ENCODE measurements at places on chromosomes 11 and 22.
A peak's percentile ranks its signal among the peaks of the same experiment; 100 is the strongest.

DNA sequence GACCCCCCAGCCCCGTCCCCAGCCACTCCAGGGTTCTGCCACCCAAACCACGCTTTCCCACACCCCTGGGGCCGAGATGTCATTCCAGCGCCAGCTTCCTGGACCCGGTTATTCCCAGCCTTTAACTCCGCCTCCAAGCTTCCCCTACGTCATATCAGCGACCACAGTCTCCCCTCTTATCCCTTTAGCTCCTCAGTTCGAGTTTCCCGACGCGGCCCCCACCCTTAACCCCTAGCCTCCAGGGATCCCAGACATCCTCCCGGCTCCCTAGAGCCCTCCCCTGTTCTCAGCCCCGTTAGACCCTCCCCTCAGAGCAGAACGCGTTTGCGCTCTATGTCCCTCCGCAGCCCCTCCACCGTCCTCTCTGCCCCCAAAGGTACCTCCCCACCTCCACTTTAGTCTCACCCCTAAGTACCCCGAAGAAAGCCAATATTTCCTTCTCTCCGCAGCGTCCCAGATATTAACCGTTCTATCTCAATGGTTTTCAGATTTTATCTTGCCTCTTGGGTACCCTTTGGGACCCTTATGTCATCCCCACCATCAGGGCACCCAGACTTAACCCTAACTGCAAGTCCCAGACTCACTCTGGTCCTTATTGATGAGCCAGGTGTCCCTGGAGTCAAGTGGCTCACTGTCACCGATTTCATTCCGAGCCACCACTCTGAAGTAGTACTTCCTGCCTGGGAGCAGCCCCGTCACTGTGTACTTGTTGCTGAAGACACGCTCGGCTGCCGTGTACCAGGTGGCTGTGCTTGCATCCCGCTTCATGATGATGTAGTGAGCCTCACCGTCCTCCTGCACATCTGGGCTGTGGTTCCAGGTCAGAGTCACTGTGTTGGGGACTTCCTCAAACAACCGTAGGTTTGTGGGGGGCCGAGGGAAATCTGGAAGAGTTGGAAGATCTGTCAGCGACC, 8.0 kb downstream of the TMEM86A start:
- ATAC-seq, result peak; percentile 77

DNA sequence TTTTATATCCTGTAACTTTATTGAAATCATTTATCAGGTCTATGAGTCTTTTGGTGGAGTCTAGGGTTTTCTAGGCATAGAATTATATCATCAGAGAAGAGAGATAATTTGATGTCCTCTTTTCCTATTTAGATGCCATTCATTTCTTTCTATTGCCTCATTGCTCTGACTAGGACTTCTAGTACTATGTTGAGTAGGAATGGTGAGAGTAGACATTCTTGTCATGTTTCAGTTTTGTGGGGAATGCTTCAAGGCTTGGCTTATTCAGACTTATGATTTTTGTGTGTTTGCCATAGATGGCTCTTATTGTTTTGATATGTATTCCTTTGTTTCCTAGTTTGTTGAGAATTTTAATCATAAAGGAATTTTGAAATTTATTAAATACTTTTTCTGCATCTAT, 1078.3 kb downstream of the FAM181B start:
- no peak for ATAC-seq

DNA sequence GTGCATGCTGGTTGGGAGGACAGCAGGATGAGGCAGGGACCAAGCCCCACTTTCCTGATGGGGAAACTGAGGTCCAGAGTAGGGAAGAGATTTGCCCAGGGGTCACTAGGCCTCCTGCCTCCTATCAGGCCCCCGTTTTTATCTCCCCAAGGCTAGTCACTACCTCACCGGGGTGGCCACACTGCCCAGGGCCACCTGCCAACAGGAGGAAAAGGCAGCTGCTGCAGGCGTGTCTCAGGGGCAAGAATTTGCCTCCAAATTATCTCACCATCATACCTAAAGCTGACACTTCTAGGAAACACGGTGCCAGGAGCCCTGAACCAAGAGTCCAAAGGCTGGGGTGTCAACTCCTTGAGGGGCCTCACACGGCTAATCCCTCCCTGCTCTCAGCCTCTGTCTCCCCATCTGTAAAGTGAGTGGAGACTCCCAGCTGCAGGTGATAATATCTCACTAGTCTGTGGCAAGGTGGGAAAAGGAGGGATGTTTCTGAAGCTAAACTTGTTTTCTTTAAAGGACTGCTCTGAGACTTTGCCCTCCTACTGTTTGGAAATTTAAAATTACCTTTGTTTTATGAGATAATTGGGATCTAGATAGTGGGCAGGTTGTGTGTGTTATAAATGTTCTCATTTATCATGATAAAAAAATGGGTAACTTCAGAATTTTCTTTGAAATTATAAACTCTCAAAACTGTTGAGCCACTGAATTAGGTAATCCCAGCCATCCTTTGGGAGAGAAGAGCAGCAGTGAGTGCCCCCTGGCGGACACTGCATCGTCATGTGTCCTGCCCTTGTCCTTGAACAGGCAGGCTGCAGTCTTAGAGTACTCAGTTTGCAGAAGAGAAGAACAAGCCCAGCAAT, 60.0 kb downstream of the MYO7A start:
- ATAC-seq, result peak; percentile 84

DNA sequence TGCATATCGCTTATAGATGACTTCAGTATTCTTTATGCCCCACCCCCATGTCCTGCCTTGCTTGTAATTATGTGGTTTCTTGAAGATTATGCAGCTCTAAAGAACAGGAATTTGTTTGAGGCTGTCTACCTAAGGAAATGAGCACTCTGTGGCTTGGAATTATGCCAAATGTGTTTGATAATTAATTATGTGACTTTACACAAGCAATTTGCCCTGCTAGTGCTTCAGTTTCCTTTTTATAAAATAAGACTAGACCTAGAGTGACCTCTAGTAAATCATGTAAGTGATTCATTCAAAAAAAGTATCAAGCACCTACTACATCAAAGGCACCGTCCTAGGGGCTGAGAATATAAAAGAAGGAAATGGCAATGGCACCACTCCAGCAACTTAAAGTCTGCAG, 491.5 kb upstream of the KIRREL3 start:
- ATAC-seq, result no peak

DNA sequence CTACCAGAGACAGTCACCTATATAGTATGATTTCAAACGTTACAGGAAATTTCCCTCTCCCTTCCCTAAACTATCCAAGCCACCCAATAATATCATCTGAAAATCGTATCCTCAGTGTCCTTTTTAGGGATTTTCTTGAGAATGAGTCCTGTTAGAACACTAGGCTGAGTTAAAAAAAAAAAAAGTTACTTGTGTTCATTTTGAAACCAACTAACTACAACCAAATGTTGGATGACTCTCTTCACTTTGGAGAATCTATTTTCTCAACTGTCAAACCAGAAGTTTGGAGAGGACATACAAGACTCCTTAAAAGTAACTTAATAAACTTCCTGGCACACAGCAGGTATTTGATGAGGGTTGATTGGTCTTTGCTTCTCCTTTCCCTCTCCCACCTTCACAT, 183.2 kb upstream of the SESN3 start:
- ATAC-seq, result no peak

- ATAC-seq, result peak; percentile 77
Observed at GRCh38 chr22:38398609-38399461, 56.2 kb downstream of the KCNJ4 start.

- peak; percentile 21 for ATAC-seq
Observed at GRCh38 chr11:29293825-29294224, 723.0 kb downstream of the KCNA4 start.

- no peak for ATAC-seq
Observed at GRCh38 chr11:44727114-44727372, 281 bp downstream of the TSPAN18 start.

GRCh38 chr11:31943056-31943780, 132.1 kb upstream of the PAX6 start:
- no peak for ATAC-seq

DNA sequence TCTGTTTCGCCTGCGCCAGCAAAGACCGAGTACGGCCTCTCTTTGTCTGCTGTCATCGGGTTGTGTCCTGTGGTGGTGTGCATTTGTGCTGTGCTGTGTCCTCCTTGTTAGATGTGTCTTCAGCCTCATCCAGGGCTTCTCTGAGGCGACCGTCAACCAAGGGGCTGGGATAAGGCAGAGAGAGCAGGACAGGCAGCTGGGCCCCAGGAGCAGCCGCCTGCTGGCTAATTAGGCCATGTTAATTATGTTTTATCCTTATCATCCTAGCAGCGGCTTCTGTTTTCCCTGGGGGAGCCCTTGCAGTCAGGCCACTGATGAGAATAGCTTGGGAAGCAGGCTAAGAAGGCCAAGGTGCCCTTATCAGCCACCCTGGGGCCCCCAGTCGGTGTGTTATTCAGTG, 40.7 kb upstream of the TTC12 start:
- ATAC-seq, result no peak

DNA sequence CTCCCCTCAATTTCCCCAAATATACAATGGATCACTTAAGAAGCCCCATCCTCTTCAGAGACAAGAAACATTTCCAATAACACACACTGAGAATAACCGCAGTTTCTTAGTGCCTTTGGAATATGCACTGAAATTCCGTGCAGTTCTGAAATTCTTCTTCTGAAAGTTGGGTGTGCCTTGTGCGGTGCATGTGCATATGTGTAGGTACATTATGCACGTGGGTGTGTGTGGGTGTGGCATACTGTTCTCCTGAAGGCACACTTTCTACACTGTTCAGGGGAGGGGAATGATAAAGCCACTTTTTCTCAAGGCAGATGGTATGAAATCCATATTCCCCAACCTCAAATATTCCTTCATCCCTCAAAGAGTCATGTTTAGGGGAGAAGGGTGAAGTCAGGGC, 1.7 kb downstream of the EXPH5 start:
- no peak for ATAC-seq

DNA sequence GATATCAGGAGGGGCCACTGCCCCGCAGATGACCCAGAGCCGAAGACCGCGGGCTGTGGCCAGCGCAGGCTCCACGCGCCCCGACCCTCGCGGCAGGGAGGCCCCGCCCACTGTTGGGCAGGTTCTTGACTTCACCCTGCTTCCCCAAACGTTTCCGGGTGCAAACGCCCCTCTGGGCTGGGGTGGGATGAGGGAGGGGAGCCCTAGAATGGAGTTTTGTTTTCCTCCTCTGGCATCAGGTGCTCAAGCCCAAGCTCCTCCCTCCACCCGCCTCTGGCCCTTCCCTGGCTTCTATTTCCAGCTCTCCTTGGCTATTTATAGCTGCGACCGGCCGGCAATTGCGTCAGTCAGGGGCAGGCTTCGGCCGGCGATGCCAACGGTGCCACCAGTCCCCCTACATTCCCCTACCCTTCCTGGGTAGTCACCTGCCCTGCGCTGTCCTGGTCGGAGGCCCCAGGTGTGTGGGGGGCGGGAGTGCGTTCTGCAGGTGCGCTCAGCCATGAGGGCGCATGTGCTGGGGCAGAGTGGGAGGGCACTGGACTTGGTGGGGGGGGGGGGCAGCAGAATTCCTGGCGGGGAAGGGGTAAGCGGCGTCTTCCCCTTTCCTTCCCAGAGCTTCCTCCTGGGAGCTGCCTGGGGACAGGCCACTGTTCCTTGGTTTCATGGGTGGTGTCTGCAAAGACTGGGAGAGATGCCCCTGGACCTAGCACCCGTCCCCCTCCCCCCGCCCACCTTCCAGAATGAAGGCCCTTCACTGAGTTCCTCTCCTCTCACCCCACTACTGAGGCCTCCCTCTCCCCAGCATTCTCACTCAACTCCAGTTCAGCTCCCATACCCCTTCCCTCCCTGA, 23.6 kb downstream of the DUSP8 start:
- no peak for ATAC-seq

DNA sequence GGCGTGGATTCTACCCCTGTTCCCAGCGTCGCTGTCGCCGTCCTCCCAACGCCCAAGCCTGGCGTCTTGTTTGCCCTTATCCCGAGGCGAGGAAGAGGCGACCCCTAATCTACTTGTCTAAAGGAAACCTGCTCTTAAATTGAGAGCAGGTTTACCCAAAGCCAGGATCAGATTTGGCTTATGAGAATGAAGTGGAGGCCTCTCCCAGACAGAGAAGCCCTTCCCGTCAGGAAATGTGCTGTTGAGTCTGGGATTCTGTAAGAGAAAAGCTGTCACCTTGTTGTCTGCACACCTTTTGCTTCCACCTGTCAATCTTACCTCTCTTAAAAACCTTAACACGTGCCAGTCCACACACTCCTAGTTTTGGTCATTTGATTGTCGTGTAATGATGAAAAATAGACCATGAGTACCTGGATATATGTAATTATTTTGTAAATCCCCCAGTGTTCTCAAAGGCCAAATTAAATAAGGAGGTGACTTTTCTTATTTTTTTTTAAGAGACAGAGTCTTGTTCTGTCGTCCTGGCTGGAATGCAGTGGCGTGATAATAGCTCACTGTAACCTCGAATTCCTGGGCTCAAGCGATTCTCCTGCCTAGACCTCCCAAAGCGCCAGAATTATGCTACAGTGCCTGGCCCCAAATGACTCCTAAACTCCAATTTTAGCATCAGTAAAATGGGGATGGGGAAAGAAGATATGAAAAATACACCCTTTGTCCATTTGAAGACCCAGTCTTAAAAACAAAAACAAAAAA, 627 bp downstream of the GTF2H1 start:
- no peak for ATAC-seq

GRCh38 chr22:21643533-21644357, 1.6 kb downstream of the SDF2L1 start:
- no peak for ATAC-seq
